ENCODE measurements at places on chromosomes 13 and 19.

- DNase-seq = no peak
Measured at GRCh38 chr13:47484548-47484947, 516.5 kb downstream of the SUCLA2 start.

DNA sequence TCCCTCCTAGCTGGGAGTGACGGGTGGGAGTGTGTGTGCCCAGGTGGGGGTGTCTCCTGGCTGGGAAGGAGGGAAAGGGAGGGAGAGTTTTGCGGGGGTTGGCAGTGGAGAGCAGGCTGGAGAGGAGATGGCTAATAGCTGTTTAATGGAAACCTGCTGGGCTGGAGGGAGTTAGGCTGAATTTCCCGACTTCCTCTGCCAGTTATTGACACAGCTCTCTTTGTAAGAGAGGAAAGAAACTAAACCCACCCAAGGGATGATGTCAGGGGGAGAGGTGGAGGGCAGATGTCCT is 10.2 kb upstream of the ILF3 start:
- no peak for DNase-seq

- DNase-seq = no peak
Measured at GRCh38 chr13:58830841-58831240, 1199.3 kb downstream of the PCDH17 start.

- DNase-seq = no peak
Measured at GRCh38 chr13:59463023-59463422, 700.7 kb downstream of the DIAPH3 start.

DNA sequence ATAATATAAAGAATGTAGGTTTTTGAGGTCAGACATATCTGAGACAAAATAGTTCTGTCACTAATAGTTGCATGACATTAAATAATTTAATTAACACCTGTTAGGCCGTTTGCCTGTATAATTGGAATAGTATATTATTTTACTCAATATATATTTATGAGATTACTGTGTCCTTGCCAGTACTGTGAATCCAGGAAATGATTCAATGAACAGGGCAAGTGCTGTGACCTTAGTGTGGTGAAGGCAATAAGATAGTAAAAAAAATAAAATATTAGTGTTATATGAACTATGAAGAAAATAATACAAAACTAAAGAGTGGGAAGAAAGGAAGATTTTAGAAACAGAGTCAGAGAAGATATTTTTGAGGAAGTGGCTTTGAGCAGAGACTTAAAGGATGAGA is 403.7 kb downstream of the PCDH9 start:
- DNase-seq = no peak

- no peak for DNase-seq
Measured at GRCh38 chr13:92573467-92574057, 653.0 kb upstream of the GPC6 start.

- DNase-seq = no peak
Measured at GRCh38 chr19:32233091-32233490, 112.3 kb upstream of the ZNF507 start.

DNA sequence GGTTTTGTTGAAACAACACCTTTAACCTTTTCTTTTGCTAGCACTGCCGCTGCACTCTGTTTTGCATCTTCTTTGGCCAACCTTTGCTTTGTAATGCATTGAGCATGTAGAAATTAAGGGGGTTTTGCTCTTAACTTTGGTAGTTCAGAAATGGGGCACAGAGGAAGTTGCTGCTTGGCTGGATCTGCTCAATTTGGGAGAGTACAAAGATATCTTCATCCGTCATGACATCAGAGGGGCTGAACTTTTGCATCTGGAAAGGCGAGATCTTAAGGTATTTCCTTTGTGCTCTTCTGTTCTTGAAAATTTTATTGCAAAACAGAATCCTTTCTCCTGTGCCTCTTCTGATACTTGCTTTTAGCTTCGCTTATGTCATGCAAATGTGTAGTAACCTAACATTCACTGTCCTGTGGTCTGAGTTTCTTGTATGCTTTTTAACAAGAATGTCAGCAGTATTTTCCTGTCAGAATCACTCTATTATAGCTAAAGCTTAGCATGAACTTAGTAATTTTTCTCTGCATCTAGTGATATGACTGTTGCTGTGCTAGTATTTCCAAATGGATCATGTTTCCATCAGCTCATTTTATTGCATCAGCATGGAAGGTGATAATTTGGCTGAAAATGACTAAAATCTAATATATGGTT is 50.7 kb upstream of the AKAP11 start:
- DNase-seq = no peak

- no peak for DNase-seq
Measured at GRCh38 chr13:94431987-94432386, 47.5 kb downstream of the DCT start.

DNA sequence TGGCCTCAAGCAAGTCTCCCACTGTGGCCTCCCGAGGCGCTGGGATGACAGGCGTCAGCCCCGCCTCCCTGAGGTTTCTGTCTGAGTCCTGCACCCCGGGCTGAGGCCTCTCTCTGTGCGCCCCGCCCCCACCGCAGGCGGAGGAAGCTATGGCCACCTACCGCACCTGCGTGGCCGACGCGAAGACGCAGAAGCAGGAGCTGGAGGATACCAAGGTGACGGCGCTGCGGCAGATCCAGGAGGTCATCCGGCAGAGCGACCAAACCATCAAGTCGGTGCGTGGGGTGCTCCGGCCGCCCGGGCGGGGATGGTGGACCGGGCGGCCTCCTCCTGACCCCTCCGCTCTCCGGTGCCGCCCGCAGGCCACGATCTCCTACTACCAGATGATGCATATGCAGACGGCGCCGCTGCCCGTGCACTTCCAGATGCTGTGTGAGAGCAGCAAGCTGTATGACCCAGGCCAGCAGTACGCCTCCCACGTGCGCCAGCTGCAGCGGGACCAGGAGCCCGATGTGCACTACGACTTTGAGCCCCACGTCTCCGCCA is 12.7 kb downstream of the ARHGAP45 start:
- no peak for DNase-seq

DNA sequence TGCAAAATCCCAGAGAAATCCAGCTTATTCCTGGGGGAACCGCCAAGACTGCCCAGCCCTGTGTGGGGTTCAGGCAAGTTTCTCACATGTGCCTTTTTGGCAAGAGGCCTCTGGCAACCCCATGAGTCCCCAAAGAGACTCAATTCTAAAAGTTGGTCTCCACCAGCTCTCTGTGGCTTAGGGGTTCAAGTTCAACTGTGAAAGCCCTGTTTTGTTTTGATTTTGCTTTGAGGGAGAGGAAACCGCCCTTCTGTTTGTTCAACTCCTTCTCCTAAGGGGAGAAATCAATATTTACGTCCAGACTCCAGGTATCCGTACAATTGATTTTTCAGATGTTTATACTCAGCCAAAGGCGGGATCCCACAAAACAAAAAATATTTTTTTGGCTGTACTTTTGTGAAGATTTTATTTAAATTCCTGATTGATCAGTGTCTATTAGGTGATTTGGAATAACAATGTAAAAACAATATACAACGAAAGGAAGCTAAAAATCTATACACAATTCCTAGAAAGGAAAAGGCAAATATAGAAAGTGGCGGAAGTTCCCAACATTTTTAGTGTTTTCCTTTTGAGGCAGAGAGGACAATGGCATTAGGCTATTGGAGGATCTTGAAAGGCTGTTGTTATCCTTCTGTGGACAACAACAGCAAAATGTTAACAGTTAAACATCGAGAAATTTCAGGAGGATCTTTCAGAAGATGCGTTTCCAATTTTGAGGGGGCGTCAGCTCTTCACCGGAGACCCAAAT is 583 bp upstream of the LDLR start:
- DNase-seq = no peak

- DNase-seq = no peak
Measured at GRCh38 chr13:36764957-36765356, 54.1 kb upstream of the RFXAP start.

- no peak for DNase-seq
Measured at GRCh38 chr13:71880753-71881541, 13.9 kb upstream of the DACH1 start.

DNA sequence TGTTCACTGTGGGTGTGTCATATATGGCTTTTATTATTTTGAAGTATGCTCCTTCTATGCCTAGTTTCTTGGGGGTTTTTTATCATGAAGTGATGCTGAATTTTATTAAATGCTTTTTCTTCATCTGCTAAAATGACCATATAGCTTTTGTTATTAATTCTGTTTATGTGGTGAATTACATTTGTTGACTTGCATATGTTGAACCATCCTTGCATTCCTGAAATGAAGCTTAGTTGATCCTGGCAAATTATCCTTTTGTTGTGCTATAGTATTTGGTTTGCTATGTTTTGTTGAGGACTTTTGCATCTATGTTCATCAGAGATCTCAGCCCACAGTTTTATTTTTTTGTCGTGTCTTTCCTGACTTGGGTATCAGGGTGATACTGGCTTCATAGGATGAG is 12.1 kb downstream of the GPC6 start:
- DNase-seq = no peak

DNA sequence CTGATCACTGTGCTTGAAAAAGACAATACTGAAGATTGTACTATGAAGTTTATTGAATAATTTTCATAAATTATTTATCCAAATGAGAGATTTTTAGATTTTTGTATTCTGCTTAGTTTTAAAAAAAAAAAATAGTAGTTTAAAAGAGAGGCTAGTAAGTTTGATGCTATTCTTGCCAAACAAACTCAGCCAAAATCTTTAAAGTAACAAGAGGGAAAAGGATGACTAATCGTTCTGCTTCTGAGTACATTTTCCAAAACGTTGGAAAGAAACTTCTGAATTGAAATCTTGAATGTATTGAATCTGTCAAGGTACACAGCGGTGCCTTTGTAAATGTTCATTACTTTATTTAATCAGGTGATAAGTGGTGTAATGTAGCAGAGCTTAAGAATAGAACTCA is 34.4 kb downstream of the NUP58 start:
- no peak for DNase-seq

DNA sequence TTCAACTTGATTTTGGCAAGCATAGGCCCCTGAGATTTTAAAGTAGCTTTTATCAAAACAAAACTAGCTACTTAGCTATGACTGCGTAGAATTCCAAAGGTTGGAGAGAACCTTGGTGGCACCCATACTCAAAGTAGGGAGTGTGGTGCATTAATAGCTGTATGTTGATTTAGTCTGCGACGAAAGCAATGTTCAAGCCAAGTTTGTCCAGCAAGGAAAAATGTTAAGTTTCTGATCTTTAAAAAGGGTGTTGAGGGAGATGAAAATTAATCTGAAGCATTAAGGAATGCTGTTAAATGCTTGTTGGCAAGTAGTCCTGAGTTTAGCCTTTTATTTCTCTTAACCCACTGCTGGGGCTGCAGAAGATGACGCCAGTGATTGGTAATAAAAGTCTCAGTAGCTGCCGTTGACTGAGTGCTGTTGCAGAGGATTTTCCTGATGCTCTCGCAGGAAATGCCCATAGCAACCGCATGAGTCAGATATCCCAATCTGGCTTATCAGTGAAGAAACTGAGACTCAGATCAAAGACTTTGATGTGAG is 75.9 kb upstream of the RNF113B start:
- peak; percentile 69 for DNase-seq

GRCh38 chr19:29212356-29212647 is 649 bp downstream of the UQCRFS1 start:
- no peak for DNase-seq

- no peak for DNase-seq
Measured at GRCh38 chr19:13966684-13967128, 14.4 kb downstream of the DCAF15 start.

- DNase-seq = no peak
Measured at GRCh38 chr13:43387880-43388279, 364.5 kb downstream of the DNAJC15 start.

- DNase-seq = no peak
Measured at GRCh38 chr13:113746671-113747070, 12.4 kb upstream of the TMEM255B start.

- no peak for DNase-seq
Measured at GRCh38 chr19:31263328-31263727, 85.9 kb downstream of the TSHZ3 start.

GRCh38 chr19:49528211-49528771 is 488 bp downstream of the RCN3 start:
- DNase-seq = peak; percentile 40

GRCh38 chr19:58097781-58098681 is at the start of gene ZSCAN18:
TSS of gene ZSCAN18 (minus strand) at chr19:58098231. CDS start at chr19:58090267, 7,964 bp downstream.
- peak; percentile 84 for DNase-seq

DNA sequence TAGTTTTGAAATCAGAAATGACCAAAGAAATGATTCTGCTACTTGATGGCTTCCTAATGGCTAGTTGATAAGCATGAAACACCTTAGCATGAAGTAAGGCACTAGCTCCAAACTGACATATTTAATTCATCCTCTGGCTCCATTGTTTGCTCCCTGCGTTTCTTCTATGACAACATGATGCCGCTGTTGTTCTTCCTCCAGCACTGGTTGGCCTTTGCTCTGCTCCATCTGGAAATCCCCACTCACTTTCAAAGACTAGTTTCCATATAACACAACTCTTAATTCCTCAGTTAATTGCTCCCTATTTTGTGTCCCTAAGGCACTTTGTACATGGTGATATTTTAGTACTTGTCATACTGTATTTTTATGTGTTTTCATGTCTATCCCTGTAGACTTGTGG is 151.6 kb downstream of the GPC6 start:
- no peak for DNase-seq

DNA sequence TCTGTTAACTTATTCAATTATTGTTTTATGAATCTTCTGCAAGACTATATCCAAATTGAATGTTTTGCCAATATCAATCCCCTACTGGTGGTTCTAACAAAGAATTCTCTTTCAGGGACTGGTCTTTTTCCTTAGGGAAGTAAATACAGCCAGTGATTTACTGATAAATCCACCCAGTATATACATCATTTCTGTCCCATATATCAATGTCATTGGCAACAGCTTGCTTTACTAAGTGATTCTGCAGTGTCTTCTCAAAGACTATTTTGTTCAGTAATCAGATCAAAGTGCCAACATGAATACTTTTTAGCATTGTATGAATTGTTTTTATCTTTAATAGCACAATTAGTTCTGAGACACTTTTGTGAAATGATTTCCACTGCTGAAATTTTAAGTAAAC is 114.0 kb upstream of the OBI1 start:
- no peak for DNase-seq

Data from GM04504 (cell line).